ENCODE measurements at places on chromosomes 5 and 9. TPM values are rescaled to one million over a fixed set of nuclear protein-coding genes. Genes with fewer than 3 reads are reported as not detected.

Gene PCDHA12
- polyA plus RNA-seq, result 0.07 TPM

GRCh38 chr9:86541014-86541570 is 186.9 kb upstream of the TUT7 start:
- no peak for DNase-seq

GRCh38 chr5:173598686-173599085 is 17.8 kb downstream of the BOD1 start:
- DNase-seq, result no peak

Gene CDH12
- polyA plus RNA-seq, result not detected

GRCh38 chr9:34998266-34998665 is 8.7 kb downstream of the DNAJB5 start:
- DNase-seq, result no peak

Gene LCN1
- polyA plus RNA-seq, result not detected

Gene AK6
- polyA plus RNA-seq, result 27.3 TPM

Measured in keratinocyte (primary cell).